ENCODE measurements at places on chromosomes 12 and 14.

DNA sequence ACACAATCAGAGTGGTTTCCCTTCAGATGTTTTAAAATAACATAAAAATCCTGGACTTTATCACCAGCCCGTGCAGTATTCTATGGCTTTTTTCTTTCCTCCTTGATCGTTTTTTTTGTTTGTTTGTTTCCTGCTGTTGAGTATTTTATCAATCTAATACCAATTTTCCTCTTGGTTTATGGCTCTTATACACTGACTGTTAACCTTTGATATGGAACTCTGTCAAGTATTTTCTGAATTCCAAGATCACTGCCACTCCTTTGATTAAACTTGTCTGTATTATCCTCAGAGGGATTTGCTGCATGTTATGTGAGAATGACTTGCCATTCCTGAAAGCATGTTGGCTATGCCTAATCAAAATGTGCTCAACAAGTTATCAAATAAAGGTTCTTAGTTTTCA is 88.4 kb downstream of the PELI2 start:
- no peak for DNase-seq

DNA sequence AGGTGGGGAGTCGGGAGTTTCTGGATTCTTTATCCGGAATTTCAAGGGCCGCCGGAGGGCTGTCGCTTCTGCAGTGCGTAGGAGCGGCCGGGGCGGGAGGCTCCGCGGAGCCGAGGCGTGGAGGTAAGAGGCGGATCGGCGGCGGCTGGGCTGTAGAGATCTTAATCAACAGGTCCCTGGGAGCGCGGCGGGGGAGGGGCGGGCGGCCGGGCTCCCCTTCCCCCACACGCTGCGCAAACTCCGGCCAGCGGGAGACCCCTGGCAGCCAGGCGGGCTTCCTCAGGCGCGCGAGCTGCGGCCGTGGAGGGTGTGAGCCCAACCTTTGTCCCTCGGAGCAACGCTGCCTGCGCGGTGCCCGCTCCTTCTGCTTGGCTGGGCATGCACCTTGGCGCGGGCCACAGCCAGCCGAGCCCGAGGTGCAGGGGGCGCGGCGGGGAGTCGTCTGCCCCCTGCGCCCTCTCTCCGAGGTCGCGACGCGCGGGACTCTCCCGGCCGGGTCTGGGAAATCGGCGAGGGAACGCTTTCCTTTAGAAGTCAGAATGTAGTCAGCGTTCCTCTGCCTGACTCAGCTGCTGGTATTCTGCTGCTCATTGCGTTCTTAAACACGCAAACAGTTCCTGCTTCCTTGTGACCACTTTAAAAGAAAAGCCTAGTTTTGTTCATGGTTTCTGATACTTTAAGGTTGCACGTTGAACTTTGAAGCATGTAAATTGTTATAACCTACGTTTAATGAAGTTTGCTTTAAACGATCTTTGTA is at the start of gene PALS1:
TSS of gene PALS1 (plus strand) at position 25 of the 757 bp plus-strand sequence. CDS start 37,736 bp downstream, outside the sequence.
- DNase-seq = no peak

DNA sequence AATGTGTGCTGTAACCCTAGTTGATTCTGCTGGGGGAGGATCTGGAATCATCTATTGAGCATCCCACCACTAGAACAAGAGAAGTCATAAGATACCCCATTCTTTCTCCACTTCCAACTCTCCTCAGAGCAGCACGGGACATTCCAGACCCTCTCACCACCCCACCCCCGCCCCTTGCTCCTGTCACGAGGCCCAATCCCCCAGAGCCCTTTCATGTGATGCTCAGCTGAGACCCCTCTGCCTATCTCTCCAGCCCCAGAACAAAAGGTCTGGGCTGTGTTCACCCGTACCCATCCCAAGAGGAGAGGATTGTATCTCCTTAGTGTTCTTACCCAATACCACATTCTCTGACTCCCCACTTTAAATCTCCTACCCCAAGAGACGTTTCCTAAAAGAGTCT is 602 bp downstream of the PMEL start:
- DNase-seq = no peak

DNA sequence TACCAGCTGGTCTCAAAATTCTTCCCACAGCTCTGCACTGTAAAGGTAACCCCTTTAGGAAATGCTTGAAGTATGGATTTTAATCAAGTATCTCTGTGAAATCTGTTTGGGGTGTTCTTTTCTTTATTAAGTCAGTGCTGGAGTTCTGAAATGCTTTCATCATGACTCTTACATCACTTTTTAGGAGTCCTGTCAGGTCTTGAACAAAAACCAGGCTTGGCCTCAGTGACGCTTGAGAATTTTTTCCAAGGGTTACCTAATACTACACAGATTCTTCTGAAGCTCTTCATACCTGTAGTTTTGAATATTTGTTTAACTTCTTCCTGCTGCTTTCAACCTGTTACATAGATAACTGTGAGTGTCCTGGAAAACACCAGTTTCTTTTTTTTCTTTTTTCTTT is 47.0 kb upstream of the KCNH3 start:
- DNase-seq = no peak

DNA sequence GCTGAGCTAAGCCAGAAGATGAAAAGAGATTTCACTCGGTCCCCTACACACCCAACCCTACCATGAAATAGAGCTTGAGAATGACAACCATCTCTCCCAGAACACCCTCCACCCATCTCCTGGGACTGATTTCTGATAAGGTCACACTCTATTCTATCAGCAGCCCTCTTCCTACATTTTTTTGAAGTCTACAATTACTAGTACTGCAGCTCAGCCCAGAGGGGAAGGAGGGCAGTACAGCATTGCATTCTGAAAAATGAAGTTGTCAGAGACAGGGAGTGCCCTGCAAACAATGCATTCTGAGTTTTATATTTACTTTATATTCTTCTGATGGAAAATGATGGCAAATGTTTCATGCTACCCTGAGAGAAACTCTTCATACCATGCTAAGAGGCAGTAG is 318.5 kb downstream of the BCAT1 start:
- no peak for DNase-seq

DNA sequence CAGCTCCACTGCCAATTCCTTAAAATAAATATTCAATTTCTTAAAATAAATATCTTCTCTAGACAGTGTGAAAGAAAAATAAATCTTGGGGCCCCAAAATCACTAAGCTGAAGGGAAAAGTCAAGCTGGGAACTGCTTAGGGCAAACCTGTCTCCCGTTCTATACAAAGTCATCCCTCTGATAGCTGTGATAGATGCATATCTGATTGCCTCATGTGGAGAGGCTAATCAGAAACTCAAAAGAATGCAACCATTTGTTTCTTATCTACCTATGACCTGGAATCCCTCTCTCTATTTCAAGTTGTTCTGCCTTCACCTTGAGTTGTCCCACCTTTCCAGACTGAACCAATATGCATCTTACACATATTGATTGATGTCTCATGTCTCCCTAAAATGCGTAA is 889.8 kb downstream of the TRHDE start:
- DNase-seq = no peak

GRCh38 chr14:84225268-84225667 is 1304.7 kb upstream of the FLRT2 start:
- no peak for DNase-seq

- DNase-seq = no peak
Measured at GRCh38 chr12:64081008-64081404, 141.1 kb downstream of the KICS2 start.

GRCh38 chr12:98420461-98420860 is 94.9 kb upstream of the TMPO start:
- DNase-seq = no peak

- no peak for DNase-seq
Measured at GRCh38 chr14:102516531-102517391, 7.2 kb upstream of the ANKRD9 start.

GRCh38 chr14:92494512-92494911 is 19.1 kb upstream of the RIN3 start:
- DNase-seq = no peak

GRCh38 chr14:61091657-61092273 is 110.7 kb downstream of the SLC38A6 start:
- DNase-seq = no peak

DNA sequence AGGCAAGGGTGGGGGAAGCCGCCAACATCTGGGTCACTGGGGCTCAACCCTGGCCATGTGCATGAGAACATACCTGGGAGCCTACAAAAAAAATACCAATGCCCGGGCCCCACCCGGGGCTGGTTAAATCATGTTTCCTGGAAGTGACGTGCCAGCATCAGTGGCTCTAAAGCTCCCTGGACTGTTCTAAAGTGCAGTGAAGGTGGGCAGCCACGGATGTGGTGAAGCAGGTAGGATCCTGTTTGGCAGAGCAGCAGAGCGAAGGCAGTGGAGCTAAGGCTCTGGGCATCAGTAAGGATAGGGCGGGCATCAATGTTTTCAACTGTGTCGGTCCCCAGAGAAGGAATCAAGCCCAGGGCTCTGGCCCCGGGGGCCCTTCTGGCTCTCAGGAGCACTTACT is 525 bp upstream of the GPR68 start:
- no peak for DNase-seq

- no peak for DNase-seq
Measured at GRCh38 chr14:61899497-61899896, 137.3 kb downstream of the SNAPC1 start.

GRCh38 chr12:108043750-108044533 is 85.1 kb upstream of the WSCD2 start:
- no peak for DNase-seq

- no peak for DNase-seq
Measured at GRCh38 chr14:59306775-59307174, 118.3 kb downstream of the DAAM1 start.

- DNase-seq = no peak
Measured at GRCh38 chr14:66495218-66496098, 9.3 kb downstream of the CCDC196 start.

DNA sequence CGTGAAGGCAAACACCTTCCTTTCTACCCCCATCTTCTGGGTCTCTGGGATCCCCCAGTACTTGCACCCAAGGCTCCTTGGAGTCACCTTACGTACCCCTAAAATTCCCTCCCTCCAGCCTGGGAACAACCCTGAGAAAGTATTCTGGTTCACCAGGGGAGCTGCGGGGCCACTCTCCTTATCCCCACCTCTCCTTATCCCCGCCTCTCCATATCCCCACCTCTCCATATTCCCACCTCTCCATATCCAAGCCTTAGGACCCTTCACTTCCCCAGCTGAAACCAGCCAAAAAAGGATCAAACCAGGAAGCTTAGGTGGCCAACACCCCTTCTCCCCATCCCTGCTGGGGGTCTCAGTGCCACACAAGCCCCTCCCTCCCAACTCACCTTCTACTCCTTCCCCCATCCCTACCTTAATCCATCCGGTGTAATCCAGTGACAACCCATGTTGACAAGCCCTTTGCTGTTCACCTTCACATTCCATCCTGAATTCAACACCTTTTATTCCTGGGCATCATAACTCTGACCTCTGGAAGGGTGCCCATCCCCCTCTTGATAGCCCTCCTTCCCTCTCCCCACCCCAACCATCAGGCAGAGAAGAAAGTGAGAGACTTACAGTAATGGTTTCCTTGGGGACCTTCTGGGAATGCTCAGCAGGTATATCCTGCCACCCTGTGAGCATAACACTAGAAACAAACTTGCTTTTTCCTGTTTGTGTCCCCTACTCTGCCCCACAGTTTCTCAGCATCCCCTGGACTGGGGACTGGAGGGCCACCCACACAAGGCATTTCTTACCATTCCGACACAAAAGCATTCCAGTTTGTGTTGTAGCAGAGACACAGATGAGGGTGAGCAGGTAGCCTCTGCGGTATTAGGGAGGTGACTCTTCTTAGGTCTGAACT is 1.6 kb upstream of the MSI1 start:
- no peak for DNase-seq

- no peak for DNase-seq
Measured at GRCh38 chr14:102131741-102132140, 8.0 kb upstream of the WDR20 start.

DNA sequence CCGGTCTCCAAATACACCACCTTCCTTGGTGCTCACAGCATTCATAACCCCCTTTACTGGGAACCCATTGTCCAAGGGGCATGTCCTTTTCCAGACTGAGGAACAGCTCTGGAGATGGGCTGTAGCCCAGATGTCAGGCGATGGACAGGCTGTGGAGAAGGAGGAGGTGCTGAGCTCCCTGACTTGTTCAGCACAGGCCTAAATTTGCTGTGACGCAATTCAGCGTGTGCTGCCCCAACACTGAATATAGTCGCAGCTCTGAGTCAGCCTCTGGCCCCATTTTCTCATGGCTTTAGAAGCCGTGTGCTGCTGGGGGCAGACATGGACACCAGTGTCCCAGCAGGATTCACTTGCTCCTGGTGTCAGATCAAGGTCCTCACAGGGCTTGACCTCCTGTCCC is 269.1 kb downstream of the EMP1 start:
- no peak for DNase-seq

- DNase-seq = no peak
Measured at GRCh38 chr14:75134644-75135043, 7.8 kb upstream of the NEK9 start.

DNA sequence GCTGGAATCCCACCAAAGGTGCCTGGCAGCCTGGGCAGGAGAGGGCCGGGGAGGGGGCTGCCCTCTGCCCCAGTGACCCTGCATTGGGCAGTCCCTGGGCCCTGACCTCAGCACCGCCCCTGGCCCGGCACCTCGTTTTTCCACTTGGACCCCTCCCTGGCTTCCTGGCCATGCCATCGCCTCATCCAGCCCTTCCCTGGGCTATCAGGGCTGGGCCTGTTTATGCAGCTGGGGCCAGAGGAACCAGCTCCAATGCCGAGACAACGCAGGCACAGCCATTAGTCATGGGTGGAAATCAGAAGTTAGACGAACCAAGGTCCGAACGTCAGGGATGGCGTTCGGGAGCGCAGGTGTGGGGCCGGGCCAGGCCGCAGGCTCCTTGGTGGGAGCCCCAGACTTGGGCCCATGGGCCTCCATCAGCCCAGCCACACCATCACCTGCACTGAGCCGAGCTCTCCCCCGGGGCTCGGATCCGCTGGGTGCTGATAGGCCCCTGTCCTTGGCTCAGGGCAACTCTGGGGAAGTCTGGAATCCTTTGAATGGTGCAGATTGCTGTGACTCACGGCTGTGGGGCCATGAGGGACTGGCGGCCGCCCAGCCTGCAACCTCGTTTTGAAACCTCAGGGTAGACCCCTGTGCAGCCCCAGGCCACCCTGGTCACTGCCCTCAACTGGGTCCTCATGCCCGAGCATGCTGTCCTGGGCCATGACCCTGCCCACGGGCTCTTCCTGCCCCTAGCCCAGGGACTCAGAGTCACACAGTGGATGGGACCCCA is 169.4 kb downstream of the KIF26A start:
- DNase-seq = no peak
